Activated CD4-positive, CD25-positive, alpha-beta regulatory T cell treated with anti-CD3 and anti-CD28 coated beads, Interleukin-2, amount 50 U/mL, for 24 hours (primary cell): ENCODE measurements at places on chromosomes 16 and 17.

- ATAC-seq, result no peak
Measured at GRCh38 chr16:10376229-10376628, 9.6 kb upstream of the ATF7IP2 start.

DNA sequence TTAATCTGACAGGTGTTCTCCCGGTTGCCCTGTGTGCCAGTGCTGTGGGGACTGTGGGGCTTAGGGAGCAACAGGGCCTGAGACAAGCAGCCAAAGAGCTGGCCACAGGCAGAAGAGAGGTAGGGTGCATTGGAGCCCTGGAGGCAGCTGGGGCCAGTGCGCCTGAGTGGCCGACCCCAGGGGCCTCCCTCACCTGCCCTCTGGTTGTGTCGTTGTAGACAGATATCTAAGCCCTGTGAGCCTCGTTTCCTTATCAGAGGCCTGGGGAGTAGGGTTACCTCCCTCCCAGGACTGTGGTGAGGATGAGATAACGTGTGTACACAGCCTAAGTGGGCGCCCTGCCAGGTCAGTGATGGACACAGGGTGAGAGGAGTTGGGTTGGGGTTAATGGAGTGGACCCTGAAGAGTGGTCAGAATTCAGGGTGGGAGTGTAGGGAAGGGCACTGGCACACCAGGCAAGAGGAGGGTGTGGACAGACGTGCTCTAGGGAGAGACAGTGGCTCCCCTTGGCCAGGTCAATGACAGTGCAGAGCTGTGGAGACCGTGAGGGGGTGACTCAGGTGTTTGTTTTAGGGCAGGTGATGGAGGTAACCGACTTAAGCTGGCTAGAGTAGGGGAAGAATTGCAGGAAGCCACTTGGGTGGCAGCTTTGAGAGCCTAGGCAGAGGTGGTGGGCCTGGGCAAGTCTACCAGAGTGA lies 3.4 kb downstream of the NARF start:
- ATAC-seq, result no peak

- no peak for ATAC-seq
Measured at GRCh38 chr17:45973946-45974859, 24.8 kb upstream of the STH start.

- no peak for ATAC-seq
Measured at GRCh38 chr16:49051576-49051975, 230.1 kb downstream of the CBLN1 start.

DNA sequence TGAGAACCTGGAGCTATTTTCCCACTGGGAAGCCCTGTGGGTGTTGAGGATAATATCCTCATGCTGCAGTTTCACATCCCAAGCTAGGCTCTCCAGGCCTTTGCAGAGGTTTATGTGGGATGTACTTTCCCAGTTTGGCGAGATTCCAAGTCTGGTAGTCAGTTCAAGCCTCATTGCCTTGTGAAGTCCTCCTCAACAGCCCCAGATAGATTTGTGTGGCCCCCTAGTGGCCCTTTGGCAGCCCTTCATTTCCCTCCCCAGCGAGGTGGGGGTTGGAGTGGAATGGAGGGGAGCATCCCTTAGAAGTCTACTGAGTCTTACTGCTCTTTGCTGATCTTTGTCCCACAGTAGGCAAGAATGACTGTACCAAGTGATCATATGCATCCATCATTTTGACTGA lies 137.9 kb downstream of the CDH11 start:
- ATAC-seq, result no peak

DNA sequence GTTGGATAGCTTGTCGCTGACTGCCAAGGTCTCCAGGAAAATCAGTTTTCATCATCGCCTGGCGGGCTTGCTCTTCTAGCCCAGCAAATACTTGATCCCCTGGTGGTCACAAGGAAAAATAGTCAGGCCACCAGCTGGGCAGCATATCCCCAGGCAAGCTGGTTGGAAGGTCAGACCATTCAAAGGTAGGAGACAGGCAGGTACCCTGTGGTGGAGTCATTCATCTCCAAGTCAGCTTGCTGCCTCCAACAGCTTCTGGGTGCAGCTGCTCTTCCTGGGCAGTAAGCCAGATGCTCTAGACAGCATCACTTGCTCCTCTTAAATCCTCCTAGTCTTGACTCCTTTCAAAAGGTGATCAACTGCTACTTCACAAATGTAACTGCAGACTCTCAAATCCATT lies 16.0 kb downstream of the ZNF821 start:
- no peak for ATAC-seq
